Activated T-cell treated with anti-CD3 and anti-CD28 coated beads for 48 hours (primary cell): ENCODE measurements at places on chromosomes 4 and X.

DNA sequence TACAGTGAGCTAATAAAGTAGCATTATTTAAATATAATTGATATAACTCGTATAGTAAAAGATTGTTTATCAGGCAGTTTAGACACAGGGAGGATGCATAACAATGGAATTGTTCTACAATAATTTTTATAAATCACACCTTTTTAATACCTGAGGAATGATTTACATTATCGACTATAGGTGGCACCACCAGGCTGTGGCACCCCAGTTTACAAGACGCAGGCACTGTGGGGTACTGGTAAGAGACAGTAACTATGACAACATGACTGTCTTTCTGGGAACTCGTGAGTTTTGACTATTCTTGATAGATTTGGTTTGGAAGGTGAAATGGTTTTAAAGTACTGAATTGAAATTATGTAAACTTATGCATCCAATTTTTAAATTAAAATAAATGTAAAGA, 27.1 kb upstream of the STBD1 start:
- DNase-seq, result peak; percentile 6

GRCh38 chr4:30837861-30838260, 117.7 kb downstream of the PCDH7 start:
- DNase-seq, result no peak

DNA sequence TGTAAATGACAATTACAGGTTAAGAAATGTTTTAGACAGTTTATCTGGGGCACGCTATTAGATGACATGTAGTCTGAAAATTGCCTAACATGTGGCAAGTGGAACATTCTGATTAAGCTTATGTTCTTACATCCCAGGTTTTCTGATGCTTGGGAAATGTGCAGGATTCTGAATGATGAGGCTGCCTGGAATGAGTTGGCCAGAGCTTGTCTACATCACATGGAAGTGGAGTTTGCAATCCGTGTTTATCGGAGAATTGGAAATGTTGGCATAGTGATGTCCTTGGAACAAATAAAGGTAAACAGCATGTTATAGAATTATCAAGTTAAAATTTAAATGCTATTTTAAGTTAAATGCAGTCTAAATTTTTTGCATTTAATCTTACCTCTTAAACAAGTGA, 49.3 kb downstream of the WDR19 start:
- DNase-seq, result no peak

DNA sequence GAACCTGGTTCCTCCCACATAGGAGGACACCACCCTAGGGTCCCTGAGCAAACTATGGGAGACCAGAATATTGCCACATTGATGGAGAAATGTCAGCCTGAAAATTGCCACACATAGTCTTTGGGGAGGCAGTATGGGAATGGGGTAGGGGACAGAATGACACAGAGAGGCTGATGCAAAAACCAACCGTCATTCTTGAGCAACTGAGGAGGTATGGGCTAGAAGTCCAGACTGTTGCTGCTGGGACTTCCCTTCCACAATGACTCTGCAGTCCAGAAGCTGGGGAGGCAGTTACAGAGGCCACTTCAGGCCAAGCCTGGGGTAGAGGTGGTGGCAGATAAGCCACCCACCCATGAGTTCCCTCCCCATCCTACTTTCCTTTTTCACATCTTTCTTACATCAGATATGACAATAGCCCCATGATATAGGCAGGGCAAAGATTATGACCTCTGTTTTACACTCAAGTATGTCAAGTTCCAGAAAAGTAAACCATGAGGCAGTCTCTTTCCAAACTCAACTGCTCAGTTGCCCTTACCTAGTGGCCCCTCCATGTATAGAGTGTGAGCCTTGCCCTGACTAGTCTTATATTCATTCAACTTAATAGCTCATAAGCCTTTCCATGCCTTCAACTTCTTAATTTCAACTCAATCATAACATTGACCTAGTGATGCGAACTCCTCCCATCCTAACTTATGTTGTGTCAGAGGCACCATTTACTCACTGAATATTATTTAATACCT, 41.7 kb downstream of the VSIG4 start:
- DNase-seq, result no peak
